ENCODE measurements at places on chromosomes 4 and X.

- DNase-seq = no peak
Observed at GRCh38 chrX:123590842-123591486, 141.9 kb downstream of the THOC2 start.

DNA sequence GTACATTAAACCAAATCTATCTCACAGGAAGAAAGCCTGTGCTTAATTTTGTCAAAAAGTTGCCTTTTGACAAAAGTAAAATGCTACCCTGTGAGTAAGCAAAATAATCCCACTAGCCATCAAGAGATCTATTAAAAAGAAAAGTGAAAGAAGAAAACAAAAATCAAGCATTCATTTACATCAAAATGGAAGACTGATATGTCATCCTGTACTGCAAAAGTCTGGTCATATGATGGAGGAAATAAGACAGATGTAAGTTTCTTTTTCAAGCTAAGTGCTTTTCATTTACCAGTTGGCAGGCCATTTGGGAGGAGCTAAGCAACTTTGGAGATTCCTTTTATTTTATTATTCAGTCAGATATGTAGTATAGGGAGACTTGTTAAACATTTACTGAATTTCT lies 387.4 kb downstream of the SPOCK3 start:
- DNase-seq = no peak

- DNase-seq = no peak
Observed at GRCh38 chr4:52628543-52628942, 30.6 kb downstream of the USP46 start.

DNA sequence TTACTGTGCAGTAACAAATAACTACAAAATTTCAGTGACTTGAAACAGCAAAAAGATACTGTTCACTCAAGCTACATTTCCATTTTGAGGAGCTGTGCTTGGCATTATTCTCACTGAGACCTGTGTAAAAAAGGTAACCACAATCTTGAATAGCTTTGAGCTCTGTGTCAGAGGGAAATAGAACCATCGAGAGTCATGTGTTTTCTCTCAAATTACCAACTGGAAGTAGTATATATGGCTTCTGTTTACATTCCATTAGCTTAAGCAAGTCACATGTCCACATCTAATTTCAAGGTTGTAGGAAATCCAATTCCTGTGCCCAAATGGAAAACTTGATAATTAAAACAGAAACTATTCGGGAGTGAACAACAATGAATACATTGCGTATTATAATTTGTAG lies 82.9 kb upstream of the BANK1 start:
- no peak for DNase-seq

- DNase-seq = no peak
Observed at GRCh38 chr4:4859799-4860599, 534 bp downstream of the MSX1 start.

- no peak for DNase-seq
Observed at GRCh38 chr4:1864076-1865008, 6.9 kb upstream of the NSD2 start.

- no peak for DNase-seq
Observed at GRCh38 chr4:53477636-53478035, 100.2 kb downstream of the FIP1L1 start.

- no peak for DNase-seq
Observed at GRCh38 chrX:40098264-40099054, 701 bp upstream of the BCOR start.

DNA sequence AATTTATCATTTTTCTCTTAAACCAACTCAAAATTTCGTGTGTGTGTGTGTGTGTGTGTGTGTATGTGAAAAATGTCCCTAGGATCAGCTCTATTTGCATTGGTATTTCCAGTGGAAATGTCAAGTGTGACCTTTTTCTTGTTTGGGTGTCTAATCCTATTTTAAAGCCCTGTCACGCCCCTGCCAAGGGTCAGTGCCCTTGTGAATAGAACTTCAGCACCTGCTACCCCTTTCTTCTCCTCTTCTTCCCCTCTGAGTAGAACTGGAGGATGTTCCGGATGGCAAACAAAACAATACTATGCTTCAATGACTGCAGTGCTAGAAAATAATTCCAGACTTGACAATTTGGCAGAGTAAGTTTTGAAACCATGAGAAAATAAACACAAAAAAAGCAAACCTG lies 67.3 kb downstream of the SPRY1 start:
- DNase-seq = no peak

DNA sequence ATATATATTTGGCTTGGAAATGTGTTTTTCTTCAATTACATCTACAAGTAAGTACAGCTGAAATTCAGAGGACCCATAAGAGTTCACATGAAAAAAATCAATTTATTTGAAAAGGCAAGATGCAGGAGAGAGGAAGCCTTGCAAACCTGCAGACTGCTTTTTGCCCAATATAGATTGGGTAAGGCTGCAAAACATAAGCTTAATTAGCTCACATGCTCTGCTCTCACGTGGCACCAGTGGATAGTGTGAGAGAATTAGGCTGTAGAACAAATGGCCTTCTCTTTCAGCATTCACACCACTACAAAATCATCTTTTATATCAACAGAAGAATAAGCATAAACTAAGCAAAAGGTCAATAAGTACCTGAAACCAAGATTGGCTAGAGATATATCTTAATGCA lies 26.1 kb downstream of the NUDT6 start:
- DNase-seq = no peak

GRCh38 chr4:3098346-3098745 lies 23.9 kb downstream of the HTT start:
- no peak for DNase-seq

DNA sequence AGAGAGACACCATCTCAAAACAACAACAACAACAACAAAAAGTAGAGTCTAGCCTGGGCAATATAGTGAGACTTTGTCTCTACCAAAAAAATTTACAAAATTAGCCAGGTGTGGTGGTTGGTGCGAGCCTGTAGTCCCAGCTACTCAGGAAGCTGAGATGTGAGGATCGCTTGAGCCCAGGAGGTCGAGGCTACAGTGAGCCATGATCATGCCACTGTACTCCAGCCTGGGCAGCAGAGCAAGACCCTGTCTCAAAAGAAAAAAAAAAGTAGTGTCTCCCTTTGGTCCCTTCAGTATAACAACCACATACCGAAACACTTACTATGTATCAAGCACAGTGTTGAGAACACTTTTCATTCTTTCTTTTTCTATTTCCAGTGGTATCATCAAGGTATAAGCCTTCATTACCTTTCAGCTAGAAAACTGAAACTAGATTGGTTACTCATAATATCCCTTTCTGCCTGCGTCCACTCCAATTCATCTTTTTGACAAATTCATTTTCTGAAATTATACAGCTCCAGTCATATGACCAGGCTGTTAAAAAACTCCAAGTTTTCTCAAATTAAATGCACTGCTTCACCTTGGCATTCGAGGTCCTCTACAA lies 54.1 kb downstream of the RPS6KA3 start:
- no peak for DNase-seq

DNA sequence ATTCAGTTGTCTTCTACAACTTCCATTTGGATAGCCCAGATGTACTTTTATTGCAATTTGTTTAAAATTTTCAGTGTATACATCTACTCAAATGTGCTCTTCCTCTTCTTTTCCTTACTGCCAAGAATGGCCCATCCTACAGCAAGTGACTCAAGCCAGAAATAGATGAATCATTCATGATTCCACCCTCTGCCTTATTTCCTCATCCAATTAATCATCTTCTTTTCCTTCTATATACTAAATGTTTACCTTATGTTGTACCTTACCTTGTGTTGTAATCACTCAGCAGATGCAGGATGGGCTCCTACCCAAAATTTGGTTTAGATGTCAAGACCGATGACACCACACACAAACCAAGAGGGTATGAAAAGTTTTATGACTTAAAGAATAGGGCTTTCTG lies 437.8 kb downstream of the GRXCR1 start:
- DNase-seq = no peak

- DNase-seq = no peak
Observed at GRCh38 chr4:10288830-10289537, 168.2 kb downstream of the ZNF518B start.

DNA sequence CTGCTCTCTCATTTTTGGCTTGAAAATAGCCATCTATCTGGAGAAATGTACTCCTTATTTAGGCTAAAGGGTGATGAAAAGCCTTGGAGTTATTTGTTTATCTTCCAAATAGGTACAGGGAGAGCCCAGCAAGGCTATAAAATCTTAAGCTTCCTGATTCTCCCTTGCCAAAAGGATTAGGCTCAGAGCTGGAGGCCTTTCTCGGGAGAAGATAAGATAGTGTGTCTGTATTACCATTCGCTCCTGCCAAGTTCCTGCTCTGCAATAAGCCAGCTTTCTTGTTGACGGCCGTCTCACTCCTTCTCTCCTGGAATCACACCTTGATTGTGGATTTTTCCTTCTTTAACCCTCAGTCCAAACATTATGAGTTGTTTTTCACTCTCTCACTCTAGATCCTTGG lies 171.8 kb upstream of the TTC29 start:
- DNase-seq = no peak

GRCh38 chrX:77065896-77066295 lies 381.3 kb upstream of the FGF16 start:
- DNase-seq = no peak

DNA sequence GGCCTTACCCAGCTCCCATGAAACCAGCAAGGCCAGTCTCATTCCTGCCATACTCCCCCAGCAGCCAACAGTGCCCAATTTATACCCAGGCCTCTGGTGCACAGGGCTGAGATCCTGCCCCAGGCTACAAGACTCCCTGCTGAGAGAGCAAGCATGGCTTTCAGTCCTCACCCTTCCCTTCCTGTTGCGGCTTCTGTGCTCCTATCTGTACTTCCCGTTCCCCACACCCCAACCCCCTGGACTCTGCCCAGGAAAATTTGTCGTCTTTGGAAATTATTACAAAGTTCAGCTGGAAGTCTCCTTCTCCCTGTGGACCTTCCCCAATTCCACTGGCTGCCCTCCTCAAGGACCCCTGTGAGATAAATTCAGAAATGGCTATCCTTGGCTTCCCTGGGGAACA lies 84.1 kb upstream of the GK2 start:
- no peak for DNase-seq

GRCh38 chrX:102835504-102836146 lies 101.4 kb upstream of the RAB40AL start:
- no peak for DNase-seq

- DNase-seq = no peak
Observed at GRCh38 chr4:88409789-88410188, 31.1 kb downstream of the HERC6 start.

GRCh38 chrX:97594646-97595224 lies 711.0 kb downstream of the RPA4 start:
- DNase-seq = no peak

DNA sequence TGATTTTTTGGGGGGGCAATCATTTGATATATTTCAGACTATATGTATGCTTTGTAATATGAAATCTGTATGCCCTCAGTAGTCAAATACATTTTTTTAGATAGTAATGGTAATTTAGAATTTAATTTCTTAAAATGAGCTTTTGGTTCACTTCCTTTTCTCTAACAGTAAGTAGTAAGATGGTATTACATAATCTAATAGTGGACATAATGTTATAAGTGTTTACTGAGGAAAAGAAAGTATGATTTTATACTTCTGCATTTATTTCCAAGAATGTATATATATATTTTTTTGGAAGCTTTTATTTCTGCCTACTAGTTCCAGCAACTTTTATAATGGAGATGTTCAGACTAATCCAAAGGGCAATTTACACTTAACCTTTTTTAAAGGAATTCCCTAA lies 1450.7 kb upstream of the TENM3 start:
- DNase-seq = no peak

DNA sequence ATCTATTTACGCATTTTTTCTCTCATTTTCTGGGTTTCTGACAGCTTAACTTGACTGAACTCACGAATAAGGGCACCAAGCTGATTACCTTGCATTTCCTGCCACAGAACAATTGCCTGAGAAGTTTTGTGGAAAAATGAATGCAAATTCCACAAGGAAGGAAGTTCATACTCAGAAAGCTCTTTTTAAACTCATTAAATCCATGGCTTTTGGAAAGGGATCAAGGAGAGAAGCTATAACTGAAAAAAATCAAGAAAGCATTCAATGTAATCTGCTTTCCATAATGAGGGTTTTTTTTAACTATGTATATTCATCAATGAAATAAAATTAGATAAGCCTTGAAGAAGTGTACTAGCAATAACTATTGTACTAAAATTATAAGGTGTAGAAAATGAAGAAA lies 252.5 kb downstream of the GPM6A start:
- no peak for DNase-seq

GRCh38 chrX:14832586-14832985 lies 40.3 kb downstream of the FANCB start:
- DNase-seq = no peak

DNA sequence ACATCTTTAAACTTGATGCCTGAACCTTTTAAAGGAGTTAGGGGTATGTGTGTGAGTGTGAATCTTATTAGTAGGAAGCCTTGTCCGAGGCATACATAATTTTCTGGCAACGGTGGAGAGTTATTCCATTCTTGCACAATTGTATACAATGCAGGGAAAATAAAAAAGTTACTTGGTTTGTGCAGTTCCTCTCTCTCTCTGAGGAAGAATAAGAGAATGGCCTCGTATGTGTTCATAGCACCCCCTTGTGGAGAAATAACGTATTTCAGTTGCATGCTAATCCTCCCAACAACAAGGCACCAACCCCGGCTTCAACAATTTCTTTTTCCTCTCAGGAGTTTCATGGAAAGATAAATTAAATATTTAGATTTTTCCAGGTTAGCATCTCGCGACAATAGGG lies 33.7 kb upstream of the FGF13 start:
- DNase-seq = no peak

DNA sequence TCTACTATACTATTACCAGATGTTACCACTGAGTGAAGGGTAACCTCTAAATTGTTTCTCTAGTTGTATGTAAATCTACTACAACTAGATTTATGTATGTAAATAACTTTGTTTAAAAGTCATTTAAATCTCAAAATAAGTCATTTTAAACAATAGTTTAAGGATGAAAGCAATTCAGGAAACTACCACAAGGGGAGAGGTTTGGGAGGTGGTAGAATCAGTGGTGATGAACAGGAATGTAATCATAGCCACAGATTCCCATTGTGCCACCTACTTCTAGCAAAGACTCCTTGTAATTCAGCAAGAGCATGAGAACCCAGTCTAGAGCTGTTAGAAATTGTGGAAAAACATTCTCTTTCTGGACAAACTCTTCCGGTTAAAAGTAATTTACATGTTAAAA lies 234.6 kb downstream of the SLC7A11 start:
- no peak for DNase-seq

- no peak for DNase-seq
Observed at GRCh38 chr4:54668014-54668611, 10.4 kb downstream of the KIT start.

DNA sequence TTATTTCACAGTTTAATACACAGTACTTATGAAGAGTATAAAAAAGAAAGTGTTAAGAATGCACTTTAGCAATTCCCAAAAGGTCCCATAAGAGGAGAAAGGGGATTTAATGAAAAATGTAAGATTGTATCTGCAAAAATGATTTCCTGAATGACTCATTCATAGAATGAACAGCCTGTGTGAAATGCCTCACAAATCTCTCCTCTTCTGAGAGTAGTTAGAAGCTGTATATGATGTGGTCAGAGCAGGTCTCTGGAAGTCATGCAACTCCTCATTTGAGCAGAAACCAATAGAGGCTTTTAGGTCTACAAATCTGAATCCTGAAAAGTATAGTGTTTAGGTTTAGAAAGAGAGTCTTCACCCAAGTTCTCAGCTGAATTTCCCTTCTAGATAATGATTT lies 381.3 kb upstream of the INTU start:
- DNase-seq = no peak

GRCh38 chrX:30881797-30882196 lies 7.3 kb downstream of the TAB3 start:
- no peak for DNase-seq
